Activated T-cell treated with anti-CD3 and anti-CD28 coated beads, Interleukin-2, amount 50 U/mL, for 72 hours (primary cell): ENCODE measurements at places on chromosomes 7 and 10.

GRCh38 chr10:108877095-108877561 is 1046.2 kb downstream of the XPNPEP1 start:
- no peak for DNase-seq
- H3K36me3 ChIP-seq, result no peaks in the 10 kb centered on the region
- no peak overlapping the region for H3K4me3 ChIP-seq
- no peak overlapping the region for H3K27ac ChIP-seq
- H3K27me3 ChIP-seq, result no peaks in the 10 kb centered on the region
- no peaks in the 10 kb centered on the region for H3K4me1 ChIP-seq

GRCh38 chr10:68290736-68291135 is 41.1 kb upstream of the HNRNPH3 start:
- no peaks in the 10 kb centered on the region for H3K27me3 ChIP-seq
- no peak for DNase-seq
- H3K4me3 ChIP-seq, result no peak overlapping the region

DNA sequence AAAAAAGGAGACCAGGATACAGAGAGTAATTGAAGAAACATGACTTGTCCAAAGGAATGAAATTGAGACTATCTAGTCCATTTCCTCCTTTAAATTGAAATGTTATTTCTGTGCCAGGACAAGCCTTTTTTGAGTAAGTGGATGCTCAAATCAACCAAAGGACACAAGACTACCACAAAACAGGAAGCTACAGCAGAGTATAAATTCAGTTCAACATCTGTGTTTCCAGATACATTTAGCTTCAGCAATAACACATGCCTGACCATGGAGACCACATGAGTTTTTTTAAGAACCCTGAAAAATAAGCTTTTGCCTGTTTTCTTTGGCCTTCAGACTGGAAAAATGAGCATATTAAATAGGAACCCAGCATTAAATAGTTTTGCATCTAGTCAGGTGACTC is 707.5 kb downstream of the ZWINT start:
- H3K4me1 ChIP-seq, result no peaks in the 10 kb centered on the region
- H3K27me3 ChIP-seq, result no peaks in the 10 kb centered on the region
- no peak for DNase-seq
- no peak overlapping the region for H3K27ac ChIP-seq

DNA sequence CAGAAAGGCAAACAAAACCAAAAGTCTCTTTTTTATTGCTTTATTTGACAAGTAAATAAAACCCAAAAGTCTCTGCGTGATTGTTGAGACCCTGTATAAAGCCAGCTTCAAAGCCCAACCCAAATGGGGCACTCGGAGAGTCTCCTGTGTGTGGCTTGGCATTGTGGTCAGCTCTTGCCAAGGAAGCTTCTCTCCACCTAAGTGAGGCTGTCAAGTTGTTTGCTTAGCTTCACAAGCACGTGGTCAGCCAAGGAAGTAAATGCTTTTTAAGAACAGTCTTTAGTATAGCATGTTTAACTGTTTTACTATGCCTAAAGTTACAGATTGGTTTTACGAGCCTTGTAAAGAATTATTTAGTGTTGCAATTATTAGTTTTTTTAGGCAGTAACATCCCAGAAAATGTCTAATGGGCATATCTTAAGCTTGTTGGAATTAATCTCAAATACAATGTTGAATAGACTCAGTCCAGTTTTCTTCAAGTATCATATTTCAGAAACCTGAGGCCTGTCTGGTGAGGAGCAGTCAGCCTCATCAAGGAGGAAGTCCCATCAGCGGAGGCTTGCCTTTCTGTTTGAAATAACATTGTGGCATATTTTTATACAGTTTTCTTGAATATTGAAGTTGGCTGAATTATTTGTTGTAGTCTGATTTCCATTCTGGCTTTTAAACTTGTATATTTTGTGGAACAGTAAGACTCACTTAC is 144.3 kb downstream of the ANKRD30A start:
- H3K4me1 ChIP-seq, result no peaks in the 10 kb centered on the region
- H3K4me3 ChIP-seq, result no peak overlapping the region
- H3K36me3 ChIP-seq, result no peaks in the 10 kb centered on the region
- DNase-seq, result no peak

DNA sequence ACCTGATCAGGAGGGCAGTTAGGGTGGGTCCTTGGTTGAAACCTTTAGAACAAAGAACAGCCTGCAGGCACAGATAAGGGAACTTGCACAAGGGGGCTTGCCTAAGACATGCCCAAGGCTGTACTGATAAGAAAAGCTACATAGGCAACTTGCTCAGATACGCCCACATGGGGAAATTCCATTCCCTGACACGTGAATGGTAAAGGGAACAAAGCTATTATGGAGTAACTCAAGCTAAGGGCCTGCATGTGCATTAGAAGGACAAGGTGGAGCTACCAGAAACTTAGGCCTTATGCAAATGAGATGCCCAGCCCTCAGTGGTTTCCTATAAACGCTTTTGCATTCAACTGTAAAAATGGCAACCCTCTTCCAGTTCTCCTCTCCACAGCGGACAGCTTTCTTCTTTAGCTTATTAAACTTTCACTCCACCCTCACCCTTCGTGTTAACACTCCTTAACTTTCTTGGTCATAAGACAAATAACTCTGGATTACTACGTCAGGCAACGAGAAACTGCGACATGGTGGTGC is 1192.1 kb upstream of the CELF2 start:
- no peaks in the 10 kb centered on the region for H3K4me1 ChIP-seq
- H3K27ac ChIP-seq, result no peak overlapping the region
- H3K27me3 ChIP-seq, result no peaks in the 10 kb centered on the region
- DNase-seq, result no peak

DNA sequence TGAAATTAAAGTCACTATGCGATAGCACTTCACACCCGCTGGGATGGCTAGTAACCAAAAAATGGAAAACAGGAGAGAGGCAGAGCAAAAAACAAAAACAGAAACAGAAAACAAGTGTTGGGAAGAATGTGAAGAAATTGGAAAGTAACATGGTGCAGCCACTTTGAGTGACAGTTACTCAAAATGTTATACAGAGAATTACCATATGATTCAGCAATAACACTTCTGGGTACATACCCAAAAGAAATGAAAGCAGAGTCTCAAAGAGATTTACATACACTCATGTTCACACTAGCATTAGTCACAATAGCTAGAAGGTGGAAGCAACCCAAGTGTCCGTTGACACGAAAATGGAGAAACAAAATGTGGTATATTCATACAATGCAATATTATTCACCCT is 88.6 kb upstream of the KCNIP2 start:
- no peaks in the 10 kb centered on the region for H3K27me3 ChIP-seq
- DNase-seq, result no peak
- H3K4me1 ChIP-seq, result peaks cover 14% of the 10 kb centered on the region
- no peak overlapping the region for H3K4me3 ChIP-seq
- peak overlapping the region; percentile 2 for H3K27ac ChIP-seq

DNA sequence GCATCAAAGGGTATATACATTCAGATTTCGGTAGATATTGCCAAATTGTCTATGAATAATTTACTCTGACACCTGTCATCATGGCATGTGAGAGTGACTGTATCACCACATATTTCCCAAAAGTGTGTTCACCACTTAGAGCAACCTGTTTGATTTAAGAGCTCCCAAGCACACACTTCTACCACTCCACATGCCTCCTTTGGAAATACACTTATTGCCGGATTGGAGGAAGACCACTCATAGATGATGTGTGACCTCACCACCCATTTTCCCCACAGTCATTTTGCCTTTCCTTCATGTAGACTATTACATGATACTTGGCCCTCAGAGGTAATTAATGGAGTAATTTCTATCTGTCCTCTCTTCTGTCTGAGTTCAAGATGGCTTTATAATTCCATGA is 75.5 kb downstream of the SLC16A9 start:
- no peaks in the 10 kb centered on the region for H3K36me3 ChIP-seq
- H3K4me1 ChIP-seq, result no peaks in the 10 kb centered on the region
- H3K4me3 ChIP-seq, result no peak overlapping the region
- peaks cover 5% of the 10 kb centered on the region for H3K27me3 ChIP-seq
- DNase-seq, result no peak

DNA sequence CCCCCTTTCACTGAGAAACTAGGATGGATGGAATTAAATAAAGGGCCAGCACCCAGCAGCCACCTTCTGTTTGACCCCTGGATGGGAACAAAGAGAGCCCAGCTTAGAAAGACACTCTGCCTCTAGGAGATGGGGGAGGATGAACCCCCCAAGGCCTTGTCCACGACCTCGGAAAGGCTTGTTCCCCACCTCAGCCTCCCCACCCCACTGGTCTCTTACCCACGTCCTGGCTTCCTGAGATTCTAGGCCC is 9.7 kb downstream of the ITPRIP start:
- H3K27ac ChIP-seq, result peak overlapping the region; percentile 79
- peak overlapping the region; percentile 86 for H3K4me3 ChIP-seq
- peaks cover 100% of the 10 kb centered on the region for H3K4me1 ChIP-seq
- peaks cover 5% of the 10 kb centered on the region for H3K36me3 ChIP-seq
- no peaks in the 10 kb centered on the region for H3K27me3 ChIP-seq
- no peak for DNase-seq
